ENCODE measurements at places on chromosomes 3 and 15.
A peak's percentile ranks its signal among the peaks of the same experiment; 100 is the strongest.

GRCh38 chr3:58899159-58899952 lies 150.5 kb downstream of the CFAP20DC start:
- no peak for DNase-seq

DNA sequence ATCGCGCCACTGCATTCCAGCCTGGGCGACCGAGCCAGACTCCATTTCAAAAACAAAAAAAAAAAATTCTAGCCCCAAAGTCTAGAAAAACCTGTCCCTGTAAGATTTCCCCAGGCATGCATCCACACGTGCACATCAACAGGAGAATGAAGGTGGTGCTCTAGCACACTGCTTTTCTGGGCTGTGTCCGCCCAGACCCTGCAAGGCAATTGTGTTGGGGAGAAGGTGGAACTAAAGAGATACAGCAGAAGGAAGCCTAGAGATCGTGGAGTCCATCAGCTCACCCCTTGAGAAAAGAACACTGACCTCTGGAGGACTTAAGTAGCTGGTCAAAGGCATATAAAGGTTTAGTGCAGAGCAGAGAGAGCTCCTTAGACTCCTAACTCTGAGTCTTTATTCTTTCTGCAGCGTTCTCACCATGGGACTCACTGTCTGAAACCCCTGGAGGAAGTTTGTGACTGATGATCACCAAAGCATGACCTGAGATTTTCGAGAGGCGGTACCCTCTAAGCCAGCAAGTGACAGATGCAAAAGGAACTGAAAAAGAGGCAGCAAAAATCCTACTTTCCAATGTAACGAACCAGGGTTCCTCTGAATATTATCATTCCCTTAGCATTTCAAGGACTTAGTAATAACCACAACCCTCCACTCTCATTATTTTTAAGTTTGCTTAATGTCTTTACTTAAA lies 179.8 kb downstream of the MEX3B start:
- DNase-seq, result no peak

DNA sequence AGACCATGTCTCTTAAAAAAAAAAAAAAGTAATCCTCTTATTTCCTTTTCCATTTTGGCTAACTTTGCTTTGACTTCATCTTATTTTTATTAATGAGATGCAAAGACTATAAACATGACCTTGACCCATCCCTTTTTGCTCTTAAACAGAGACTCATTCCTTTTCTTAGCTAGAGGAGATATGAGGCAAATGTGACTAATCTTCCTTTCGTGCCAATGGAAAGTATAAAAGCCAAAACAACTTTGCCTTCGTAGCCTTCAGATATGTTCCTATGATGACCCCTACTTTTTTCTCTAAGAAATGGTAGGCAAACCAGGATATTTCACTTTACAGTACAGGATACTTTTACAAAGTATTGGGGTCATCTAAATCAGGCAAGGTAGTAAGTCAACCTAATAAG lies 36.9 kb upstream of the GOLGB1 start:
- no peak for DNase-seq

- no peak for DNase-seq
Observed at GRCh38 chr3:27532426-27533260, 48.5 kb upstream of the SLC4A7 start.

DNA sequence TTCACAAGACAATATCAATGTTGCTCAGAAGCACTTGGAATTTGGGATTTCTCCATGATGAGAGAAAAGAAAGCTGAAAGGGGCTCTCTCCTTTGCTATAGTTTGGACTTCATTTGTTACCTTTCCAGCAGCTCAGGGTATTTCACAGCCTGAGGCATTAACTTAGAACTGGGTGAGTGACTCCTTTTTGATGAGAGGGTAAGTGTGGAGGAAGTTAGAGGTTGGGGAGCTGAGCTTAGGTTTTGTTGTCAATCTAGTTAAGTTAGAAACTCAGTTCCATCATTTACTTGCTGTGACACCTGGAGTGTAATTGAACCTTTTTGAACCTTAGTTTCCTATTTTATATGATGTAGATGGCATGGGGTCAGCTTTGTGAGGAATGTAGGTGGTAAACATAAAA lies 359.1 kb downstream of the PDCD6IP start:
- no peak for DNase-seq

GRCh38 chr3:59595830-59596229 lies 546.0 kb upstream of the CFAP20DC start:
- DNase-seq, result no peak

GRCh38 chr15:48392356-48392755 lies 61.1 kb downstream of the DUT start:
- peak; percentile 64 for DNase-seq

- DNase-seq, result no peak
Observed at GRCh38 chr3:188000361-188000861, 153.5 kb upstream of the LPP start.

- DNase-seq, result peak; percentile 83
Observed at GRCh38 chr3:50572158-50572557, 2.8 kb downstream of the HEMK1 start.

- no peak for DNase-seq
Observed at GRCh38 chr15:80251428-80252120, 439 bp downstream of the CTXND1 start.

- DNase-seq, result no peak
Observed at GRCh38 chr3:80750637-80751036, 982.8 kb upstream of the ROBO1 start.

- peak; percentile 27 for DNase-seq
Observed at GRCh38 chr15:74443100-74443909, 9.5 kb upstream of the SEMA7A start.

- no peak for DNase-seq
Observed at GRCh38 chr15:67941648-67942310, 101.9 kb upstream of the RNU6-1 start.

DNA sequence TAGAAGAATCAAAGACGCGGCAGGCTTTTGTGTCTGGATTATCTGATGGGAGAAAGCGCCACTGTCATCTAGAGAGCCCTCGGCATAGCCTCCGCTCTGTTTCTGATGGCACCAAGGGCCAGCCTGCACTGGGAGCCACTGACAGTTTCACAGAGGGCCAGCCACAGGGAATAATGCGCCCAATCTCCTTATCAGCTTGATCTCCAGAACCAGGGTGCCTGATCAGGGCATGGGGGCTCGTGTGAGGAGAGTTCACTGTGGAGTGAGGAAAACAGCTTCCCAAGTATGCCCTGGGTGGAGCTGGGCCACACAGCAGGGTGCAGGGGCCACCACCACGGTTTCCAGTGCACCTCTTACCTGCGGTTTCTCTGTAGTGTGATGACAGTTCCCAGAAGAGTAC lies 29.8 kb upstream of the CLK3 start:
- no peak for DNase-seq

DNA sequence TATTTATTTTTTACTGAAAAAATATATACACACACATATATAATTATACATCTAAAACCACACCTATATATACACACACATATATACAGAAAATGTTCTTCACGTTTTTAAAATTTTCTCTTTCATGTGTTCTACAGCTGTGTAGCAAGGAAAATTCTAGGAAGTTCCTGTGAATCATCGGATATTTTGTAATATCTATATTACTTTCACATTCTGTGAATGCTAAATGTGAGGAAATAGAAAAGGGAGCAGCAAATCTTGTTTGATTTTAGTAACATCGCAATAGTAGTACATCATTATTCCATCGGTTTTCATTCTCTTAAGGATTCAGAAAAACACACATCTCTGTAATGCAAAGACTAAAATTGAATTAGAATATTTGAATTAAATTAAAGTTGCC lies 836.8 kb upstream of the NECTIN3 start:
- DNase-seq, result no peak

DNA sequence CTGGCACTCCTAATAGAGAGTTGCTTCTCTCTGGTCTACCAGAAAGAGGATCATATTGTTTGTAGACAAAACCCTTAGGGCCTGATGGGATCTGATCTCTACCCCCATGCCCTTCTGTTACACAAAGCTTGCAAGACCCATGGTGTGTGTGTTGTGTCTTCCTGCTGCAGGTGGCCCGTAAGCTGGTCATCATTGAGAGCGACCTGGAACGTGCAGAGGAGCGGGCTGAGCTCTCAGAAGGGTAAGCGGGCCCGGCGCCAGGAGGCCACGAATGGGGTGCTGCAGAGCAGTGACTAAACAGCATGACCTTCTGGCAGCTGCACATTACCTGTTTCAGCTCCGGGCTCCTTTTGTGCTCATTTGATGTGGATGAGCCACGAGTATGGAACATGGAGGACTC lies 18.2 kb downstream of the TPM1 start:
- DNase-seq, result no peak

DNA sequence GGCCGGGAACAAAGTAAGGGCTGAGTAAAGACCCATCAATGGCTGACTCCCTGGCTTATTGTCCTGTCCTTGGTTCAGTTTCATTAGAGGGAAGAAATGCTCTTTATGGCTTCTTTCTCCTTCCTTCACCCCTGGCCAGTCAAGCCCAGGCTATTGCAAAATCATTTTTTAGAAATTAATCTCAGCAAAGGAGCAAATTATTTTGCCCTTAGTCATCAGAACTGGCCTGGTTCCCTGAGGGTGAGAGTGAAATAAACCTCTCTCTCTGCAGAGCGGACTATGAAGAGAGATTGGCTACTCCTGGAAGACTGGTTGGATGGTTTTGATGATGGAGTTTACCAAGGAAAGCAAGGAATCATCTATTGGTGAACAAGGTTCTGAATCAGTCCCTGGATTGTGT lies 52.7 kb upstream of the OXTR start:
- DNase-seq, result no peak

GRCh38 chr3:18649666-18650363 lies 224.7 kb upstream of the SATB1 start:
- no peak for DNase-seq

DNA sequence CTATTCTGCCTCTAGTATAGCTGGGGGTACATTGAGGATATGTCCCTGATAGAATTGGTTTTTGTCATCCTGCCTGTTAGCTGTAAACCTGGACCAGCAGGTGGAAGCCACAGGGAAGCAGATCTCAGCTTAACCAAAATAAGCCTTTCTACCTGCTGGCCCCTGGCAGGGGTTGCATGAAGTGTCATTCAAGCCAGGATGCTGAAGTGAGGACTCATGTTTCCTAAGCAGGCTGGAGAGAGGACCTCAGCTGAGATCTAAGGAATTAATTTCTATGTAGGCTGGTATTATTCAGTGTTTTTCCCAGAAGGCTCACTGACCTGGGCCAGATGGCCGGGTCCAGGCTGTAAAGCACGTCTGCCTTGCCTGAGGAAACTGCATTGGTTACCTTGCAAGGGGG lies 128.9 kb downstream of the MEGF11 start:
- DNase-seq, result no peak

- no peak for DNase-seq
Observed at GRCh38 chr3:38141173-38141951, 2.9 kb downstream of the MYD88 start.

- no peak for DNase-seq
Observed at GRCh38 chr3:119508172-119508845, 10.0 kb downstream of the TIMMDC1 start.

GRCh38 chr15:52140646-52141045 lies 28.1 kb upstream of the BCL2L10 start:
- DNase-seq, result no peak

- DNase-seq, result peak; percentile 49
Observed at GRCh38 chr3:58210761-58211460, at the start of gene DNASE1L3. Gene DNASE1L3, minus strand, starts transcription at chr3:58210972. Its CDS starts 66 bp downstream, at chr3:58210906.

- no peak for DNase-seq
Observed at GRCh38 chr3:135650309-135650708, 315.2 kb upstream of the PPP2R3A start.

- DNase-seq, result peak; percentile 73
Observed at GRCh38 chr3:46098319-46098761, 71.1 kb upstream of the XCR1 start.

- no peak for DNase-seq
Observed at GRCh38 chr3:118936811-118937210, 97.8 kb downstream of the IGSF11 start.

GRCh38 chr15:76298986-76299385 lies 12.3 kb downstream of the ETFA start:
- no peak for DNase-seq

DNA sequence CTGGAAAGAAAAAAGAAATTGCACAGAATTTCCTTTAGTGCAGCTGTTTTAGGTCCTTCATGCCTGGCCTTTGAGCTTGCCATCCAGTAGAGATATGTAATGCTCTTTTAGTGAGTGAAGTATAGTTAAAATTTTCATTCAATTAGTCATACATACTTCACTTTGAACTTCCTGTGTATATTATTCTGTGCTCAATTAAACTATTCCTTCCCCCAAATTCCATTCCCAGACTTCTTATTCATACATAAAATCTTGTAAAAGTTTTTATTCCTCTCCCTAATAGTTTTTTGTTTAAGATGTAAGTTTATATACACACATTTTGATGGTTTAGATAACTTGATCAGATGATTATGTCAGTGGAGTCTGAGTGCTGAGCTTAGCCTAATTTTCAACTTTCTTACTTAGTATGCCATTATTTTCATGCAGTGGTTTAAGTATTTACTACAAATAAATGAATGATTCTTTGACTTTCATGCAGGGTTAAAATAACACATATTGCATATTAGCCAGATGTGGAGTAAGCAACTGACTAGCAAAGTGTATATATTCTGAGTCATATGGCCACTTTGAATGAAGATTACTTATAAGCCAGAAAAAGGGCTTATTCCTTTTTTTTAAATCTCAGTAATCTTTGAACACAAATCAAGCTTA lies 42.5 kb upstream of the ABHD10 start:
- no peak for DNase-seq

GRCh38 chr3:15498431-15499214 lies 22.9 kb downstream of the COLQ start:
- no peak for DNase-seq

- no peak for DNase-seq
Observed at GRCh38 chr15:78679089-78679511, 38.1 kb upstream of the CHRNB4 start.

DNA sequence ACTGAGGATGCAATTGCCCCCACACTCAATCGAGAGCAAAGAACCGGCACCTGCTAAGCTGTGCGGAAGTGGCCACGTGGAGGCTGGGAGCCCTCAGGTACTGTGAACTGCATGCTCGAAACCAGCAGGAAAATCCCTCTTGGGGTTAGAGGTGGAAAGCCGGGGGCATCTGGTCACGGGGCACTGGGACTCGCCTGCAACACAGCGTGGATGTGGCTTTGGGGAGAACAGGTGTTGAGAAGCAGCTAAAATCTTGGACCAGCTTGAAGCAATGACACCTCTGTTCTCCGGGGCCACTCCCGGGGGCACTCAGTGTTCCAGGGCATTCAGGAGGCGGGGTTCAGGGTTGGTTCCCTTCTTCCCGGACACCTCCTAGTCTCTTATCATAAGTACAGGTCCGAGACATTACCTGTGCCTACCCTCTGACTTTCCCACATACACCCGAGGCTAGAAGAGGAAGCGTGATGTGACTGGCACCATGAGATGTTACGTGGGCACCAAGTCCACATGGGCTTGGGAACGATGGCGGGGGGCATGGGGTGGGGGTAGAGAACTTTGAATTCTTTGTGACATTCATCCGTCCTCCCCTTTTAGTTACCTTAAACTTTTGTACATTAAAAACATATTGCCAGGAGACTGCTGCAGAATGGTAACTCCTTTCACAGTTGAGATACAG lies 172.0 kb downstream of the ADAMTS17 start:
- DNase-seq, result no peak
